ENCODE measurements at places on chromosomes 13 and 19.

GRCh38 chr13:30300596-30300995, 6.8 kb downstream of the KATNAL1 start:
- DNase-seq: no peak

DNA sequence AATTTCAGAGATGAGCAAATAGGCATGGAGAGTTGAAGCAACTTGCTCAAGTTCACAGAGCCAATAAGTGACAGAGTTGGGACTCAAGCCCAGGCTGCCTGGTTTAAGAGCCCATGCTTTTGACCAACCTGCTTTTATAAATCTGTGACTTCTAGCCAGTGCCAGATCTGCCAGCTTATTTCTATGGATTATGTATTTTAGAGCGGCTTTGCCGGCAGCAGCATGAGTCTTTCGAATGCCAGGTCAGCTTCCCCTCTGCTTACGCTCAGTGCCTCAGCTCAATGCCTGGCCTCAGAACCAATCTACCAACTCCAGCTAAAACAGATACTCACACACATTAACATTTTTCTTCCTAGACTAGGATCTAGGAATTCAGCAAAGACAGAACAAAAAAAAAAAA, 2.3 kb downstream of the SERPINE3 start:
- no peak for DNase-seq

- no peak for DNase-seq
These were observed 11.6 kb upstream of the CEACAM3 start for GRCh38 chr19:41784743-41785142.

GRCh38 chr19:43683905-43684304, 13.9 kb upstream of the PLAUR start:
- DNase-seq: no peak

DNA sequence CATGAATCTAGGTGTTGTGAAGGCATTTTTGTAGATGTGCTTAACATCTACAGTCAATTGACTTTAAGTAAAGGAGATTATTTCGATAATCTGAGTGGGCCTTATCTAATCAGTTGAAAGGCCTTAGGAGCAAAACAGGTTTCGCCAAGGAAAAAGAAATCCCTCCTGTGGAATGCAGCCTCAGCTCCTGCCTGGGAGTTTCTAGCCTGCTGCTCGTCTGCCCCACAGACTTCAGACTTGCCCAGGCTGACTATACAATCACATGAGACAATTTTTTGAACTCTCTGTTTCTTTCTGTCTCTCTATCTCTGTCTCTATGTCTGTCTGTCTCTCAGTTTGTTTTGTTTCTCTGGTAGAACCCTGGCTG, 312.5 kb downstream of the OLFM4 start:
- no peak for DNase-seq

GRCh38 chr13:93709506-93710244, 483.1 kb downstream of the GPC6 start:
- DNase-seq: no peak

DNA sequence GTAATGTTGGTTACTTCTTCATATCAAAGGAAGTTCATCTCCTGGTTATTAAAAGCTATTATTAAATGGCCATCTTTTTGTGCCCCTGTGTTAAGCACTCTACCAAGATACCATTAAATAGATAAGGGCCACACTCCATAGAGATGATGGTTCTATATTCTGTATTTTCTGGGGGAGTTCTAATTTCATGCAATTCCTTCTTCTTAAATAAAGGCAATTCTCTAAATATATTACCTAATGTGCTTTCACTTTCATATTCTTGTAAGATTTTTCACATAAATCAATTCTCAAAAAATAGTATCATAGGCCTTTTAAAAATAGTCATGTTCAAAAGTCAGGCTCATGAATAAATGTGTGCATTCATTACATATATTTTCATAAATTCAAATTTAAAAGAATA, 47.0 kb upstream of the USPL1 start:
- no peak for DNase-seq

GRCh38 chr13:45604892-45605291, 10.6 kb downstream of the ERICH6B start:
- DNase-seq: no peak

DNA sequence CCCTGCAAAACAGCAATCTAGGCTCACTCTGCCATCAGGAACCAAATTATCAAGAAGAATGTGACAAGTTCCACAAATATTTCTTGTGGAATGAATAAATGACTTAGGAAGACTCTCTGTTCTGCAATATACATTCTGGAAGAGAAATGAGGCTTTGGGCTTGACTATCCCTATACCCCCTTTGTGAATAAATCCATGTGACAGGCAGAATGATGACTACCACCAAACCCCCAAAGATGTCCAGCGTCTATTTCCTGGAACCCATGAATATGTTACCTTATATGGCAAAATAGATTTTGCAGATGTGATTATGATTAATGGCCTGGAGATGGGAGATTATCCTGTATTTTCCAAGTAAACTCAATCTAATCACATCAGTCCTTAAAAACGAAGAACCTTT, 139.3 kb downstream of the ENOX1 start:
- DNase-seq: no peak

GRCh38 chr13:102708991-102709390, 14.1 kb upstream of the METTL21C start:
- no peak for DNase-seq

GRCh38 chr13:37241786-37242185, 136.3 kb upstream of the CSNK1A1L start:
- DNase-seq: no peak

GRCh38 chr19:36847968-36848367, 2.7 kb upstream of the ZNF345 start:
- no peak for DNase-seq
